ENCODE measurements at places on chromosomes 12 and 14.

GRCh38 chr12:1250641-1251040 is 259.6 kb downstream of the ERC1 start:
- DNase-seq, result no peak

- no peak for DNase-seq
Measured at GRCh38 chr14:68369281-68370056, 423.4 kb downstream of the ZFP36L1 start.

GRCh38 chr12:98593351-98594049 is at the start of gene SLC25A3:
Gene SLC25A3, plus strand, starts transcription at chr12:98593686. Its CDS starts 293 bp downstream, at chr12:98593979.
- DNase-seq, result peak; percentile 92

GRCh38 chr12:2688381-2688931 is 106.3 kb upstream of the FKBP4 start:
- no peak for DNase-seq

- DNase-seq, result no peak
Measured at GRCh38 chr12:105504286-105504685, 173.8 kb downstream of the C12orf75 start.

DNA sequence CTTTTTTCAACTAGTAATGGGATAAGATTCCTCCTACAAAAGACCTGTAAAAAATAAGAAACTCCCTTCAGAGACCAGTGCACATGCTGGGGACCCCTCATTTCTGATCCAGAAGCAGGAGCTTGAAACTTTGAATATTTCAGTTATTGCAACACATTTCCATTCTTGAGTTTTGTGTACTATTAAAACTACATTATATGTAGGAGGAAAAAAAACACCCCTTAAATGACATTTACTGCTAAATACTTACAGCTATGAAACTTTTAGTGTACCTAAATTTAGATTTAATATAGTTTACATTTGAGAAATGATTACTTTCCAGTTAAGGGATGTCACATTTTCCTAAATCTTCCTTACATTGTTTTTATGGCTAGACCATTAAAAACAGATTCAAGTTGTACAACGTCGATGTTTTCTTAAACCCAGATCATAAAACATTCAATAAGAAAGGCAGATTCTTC is 4.1 kb downstream of the LRIG3 start:
- no peak for DNase-seq

DNA sequence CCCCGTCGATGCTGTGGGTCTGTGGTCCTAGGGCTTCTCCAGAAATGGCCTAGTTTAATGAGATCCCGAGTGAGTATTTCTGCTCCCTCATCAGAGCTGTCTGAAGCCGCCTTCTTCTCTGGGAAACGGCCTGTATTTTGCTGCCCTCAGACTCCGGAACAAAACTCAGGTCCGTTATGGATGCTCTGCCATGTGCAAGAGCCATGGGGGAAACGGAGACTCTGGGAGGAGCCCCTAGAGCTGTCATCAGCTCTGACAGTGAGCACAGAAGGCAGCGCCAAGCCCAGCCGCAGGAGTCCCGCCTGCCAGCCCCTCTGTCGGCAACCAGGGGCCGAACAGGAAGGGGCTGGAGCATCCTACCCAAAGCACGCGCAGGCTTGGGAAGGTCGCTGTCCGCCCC is 192.4 kb upstream of the PRMT8 start:
- no peak for DNase-seq

DNA sequence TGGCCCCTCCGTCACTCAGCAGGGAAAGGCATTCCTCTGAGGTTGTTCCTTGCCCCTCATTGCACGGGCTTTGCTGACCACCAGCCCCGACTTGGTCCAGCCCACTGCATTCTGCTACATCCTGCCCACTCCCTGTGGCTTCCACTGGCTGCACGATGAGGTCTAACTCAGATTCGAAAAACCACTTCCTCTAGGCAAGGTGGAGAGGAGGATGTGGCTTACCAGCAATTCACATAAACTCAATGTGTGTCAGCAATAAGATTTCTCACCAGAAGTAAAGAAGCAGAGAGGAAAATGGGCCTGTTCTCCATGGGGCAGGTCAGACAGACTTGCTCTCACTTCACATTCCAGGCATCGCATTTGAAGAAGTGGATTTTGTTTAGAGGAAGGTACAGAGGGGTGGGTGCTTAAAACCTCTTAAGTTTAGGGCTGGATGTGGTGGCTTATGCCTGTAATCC is 14.7 kb downstream of the GPR68 start:
- DNase-seq, result peak; percentile 50
